ENCODE measurements at places on chromosomes 4 and X. TPM values are rescaled to one million over a fixed set of nuclear protein-coding genes. Genes with fewer than 3 reads are reported as not detected.
A peak's percentile ranks its signal among the peaks of the same experiment; 100 is the strongest.

GABRG1 gene
- total RNA-seq, result not detected

CLGN gene
- 2.1 TPM for total RNA-seq

FGFR3 gene
- total RNA-seq, result 34.3 TPM

FRG2 gene
- total RNA-seq, result not detected

DNA sequence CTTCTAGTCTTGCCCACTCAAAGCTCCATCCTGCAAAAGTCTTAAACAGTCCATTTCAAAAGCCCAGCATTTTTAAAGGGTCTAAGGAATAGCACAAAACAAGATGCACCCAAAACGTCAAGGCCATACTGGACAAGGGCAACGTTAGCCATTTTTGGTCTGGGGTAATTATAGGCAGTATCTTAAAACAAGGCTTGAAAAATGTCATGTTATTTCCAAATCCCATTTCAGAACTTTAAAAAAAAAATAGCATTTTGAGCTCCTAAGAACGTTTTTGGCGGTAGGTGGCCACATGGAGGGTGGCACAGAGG, 584 bp upstream of the TMEM165 start:
- peaks cover 44% of the 10 kb centered on the region for H3K36me3 ChIP-seq
- DNase-seq, result no peak
- peak overlapping the region; percentile 79 for H3K27ac ChIP-seq
- H3K4me1 ChIP-seq, result peaks cover 23% of the 10 kb centered on the region
- peak overlapping the region; percentile 81 for H3K4me3 ChIP-seq

DNA sequence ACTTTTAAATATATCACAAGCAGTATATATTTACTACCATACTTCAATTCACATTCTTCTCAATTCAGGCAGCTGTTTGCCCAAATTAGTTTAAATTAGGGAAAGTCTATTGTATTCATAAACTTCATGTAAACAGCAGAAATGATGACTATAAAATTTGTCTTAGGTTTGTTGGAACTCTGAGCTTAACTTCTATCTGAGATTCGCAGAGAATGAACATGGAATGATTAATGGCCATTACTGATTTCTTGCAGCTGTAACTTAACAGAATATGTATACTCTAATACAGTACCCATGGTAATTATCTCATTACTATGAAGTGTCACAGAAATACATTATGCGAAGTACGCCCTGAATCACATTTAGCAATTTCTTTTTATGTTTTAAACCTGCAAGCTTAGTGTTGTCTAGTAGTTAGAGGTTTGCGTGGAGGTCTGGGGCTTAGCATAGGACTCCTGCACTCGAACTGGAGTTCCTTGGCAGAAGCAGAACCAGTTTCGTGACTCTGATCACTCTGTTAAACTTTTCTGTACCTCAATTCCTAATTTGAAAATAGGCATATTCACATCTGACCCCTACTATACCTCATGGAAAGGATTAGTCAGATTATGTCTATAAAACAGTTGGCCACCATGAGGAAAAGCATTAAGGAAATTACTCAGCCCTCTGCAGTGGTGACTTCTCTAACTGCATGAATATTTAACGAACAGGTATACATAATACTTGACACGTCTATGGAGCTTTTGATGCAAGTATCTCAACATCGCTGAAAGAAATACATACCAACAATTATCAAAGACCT, 243.2 kb downstream of the MGST2 start:
- H3K27ac ChIP-seq, result no peak overlapping the region
- H3K27me3 ChIP-seq, result no peaks in the 10 kb centered on the region
- no peaks in the 10 kb centered on the region for H3K36me3 ChIP-seq
- H3K4me1 ChIP-seq, result no peaks in the 10 kb centered on the region

- H3K4me3 ChIP-seq, result no peak overlapping the region
- H3K27ac ChIP-seq, result no peak overlapping the region
- H3K36me3 ChIP-seq, result no peaks in the 10 kb centered on the region
- no peaks in the 10 kb centered on the region for H3K4me1 ChIP-seq
- no peaks in the 10 kb centered on the region for H3K27me3 ChIP-seq
- DNase-seq, result no peak
Measured at GRCh38 chr4:188839704-188840103, 700.5 kb downstream of the TRIML1 start.

DNA sequence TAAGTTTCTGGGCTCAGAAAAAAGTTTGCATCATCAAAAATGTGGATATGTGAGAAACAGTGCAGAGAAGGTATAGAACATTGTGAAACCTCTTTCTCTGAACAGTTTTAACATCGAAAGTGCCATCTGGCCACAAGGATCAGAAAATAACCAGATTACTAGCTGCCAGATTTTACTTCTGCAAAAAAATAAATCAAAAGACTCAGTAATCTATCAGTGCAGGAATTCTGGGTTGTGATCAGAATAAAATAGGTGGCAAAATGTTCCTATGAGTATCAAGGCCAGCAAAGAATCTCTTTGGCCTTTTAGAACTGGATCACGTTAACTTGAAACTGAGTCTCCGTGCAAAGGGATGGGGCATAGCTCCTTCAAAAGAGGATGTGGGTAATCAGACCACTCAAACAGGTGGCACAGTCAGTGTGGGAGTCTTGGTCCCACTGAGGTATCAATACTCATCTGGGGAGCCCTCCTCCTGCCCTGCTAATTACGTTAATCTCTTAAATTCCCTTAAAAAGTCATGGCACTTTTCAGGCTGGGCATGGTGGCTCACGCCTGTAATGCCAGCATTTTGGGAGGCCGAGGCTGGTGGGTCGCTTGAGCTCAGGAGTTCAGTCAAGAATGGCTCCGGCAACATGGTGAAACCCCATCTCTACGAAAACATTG, 26.7 kb upstream of the RBM47 start:
- H3K27ac ChIP-seq, result no peak overlapping the region
- H3K36me3 ChIP-seq, result no peaks in the 10 kb centered on the region
- H3K4me1 ChIP-seq, result no peaks in the 10 kb centered on the region
- DNase-seq, result no peak
- H3K4me3 ChIP-seq, result no peak overlapping the region

GRCh38 chrX:39890807-39891206, 207.0 kb downstream of the BCOR start:
- no peak for DNase-seq
- no peak overlapping the region for H3K4me3 ChIP-seq
- H3K27me3 ChIP-seq, result peaks cover 26% of the 10 kb centered on the region
- H3K27ac ChIP-seq, result no peak overlapping the region

DNA sequence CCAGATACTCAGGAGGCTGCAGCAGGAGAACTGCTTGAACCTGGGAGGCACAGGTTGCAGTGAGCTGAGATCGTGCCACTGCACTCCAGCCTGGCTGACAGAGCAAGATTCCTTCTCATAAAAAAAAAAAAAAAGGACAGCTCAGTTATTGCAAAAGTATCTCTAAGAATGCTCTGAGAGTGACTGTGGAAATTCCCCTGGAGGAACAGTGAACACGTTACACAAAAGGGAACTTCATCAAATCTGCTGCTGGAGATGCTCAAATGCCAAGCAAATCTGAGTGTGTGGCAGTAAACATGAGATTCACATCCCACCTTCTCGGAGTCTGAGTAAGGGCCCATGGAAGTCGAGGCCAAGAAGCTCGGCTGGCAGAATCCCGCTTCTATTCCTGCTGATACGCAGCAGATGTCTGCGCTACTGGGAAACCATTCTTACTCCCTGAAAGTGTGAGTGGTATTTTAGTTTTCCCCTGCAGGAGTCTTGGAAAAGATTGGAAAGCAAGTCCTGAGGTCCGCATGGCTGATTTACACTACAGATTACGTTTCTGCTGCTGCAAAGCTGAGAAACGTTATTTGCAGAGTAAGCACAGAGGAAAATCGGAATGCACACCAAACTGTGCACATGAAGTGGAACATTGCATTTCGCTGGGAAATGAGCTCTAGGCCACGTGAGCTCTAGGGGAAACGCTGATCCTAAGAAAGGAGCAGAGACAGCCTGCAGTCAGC, 162.9 kb downstream of the NSUN7 start:
- no peaks in the 10 kb centered on the region for H3K27me3 ChIP-seq
- no peak overlapping the region for H3K4me3 ChIP-seq
- H3K36me3 ChIP-seq, result peaks cover 10% of the 10 kb centered on the region
- peaks cover 19% of the 10 kb centered on the region for H3K4me1 ChIP-seq
- no peak for DNase-seq

DNA sequence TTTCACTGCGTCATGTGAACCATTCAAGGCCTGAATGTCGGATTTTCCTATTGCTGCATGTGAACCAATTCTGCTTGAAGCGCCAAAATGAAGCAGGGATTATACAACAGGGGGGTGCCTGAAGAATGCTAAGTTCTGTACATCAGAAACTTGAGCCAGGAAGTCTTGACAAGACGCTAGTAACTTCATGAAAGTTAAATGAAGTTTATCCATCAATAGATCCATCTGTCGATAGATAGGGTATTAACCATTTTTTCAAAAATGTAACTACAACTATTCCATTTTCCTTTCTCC, 590 bp upstream of the NAF1 start:
- H3K4me3 ChIP-seq, result peak overlapping the region; percentile 85
- H3K36me3 ChIP-seq, result peaks cover 26% of the 10 kb centered on the region
- no peak overlapping the region for H3K27ac ChIP-seq
- DNase-seq, result no peak
- H3K27me3 ChIP-seq, result no peaks in the 10 kb centered on the region
- peaks cover 12% of the 10 kb centered on the region for H3K4me1 ChIP-seq

- H3K36me3 ChIP-seq, result peaks cover 8% of the 10 kb centered on the region
- H3K4me1 ChIP-seq, result peaks cover 14% of the 10 kb centered on the region
- DNase-seq, result no peak
- H3K27me3 ChIP-seq, result no peaks in the 10 kb centered on the region
Measured at GRCh38 chr4:7918981-7919380, 20.7 kb downstream of the AFAP1 start.

DNA sequence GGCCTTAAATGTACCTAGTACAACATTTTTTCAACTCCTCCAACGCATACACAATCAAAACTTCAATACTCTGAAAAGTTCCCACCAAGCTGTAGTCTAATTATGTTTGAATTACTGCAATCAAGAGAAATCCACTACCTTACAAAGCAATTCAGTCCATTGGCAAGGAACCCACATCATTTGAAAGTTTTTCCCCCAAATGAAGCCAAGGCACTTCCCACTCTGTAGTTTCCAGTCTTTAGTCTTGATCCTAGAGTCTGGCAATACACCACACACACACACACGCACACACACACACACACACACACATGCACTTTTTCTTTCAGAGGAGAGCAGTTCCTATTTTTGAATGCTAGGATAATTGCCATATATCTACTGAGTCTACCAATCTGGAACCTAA, 79.6 kb downstream of the ANTXR2 start:
- no peak overlapping the region for H3K4me3 ChIP-seq
- H3K4me1 ChIP-seq, result no peaks in the 10 kb centered on the region
- DNase-seq, result no peak
- H3K27me3 ChIP-seq, result no peaks in the 10 kb centered on the region
- H3K27ac ChIP-seq, result no peak overlapping the region
- no peaks in the 10 kb centered on the region for H3K36me3 ChIP-seq

- no peaks in the 10 kb centered on the region for H3K27me3 ChIP-seq
- no peak overlapping the region for H3K27ac ChIP-seq
- H3K4me1 ChIP-seq, result no peaks in the 10 kb centered on the region
- DNase-seq, result no peak
- H3K36me3 ChIP-seq, result no peaks in the 10 kb centered on the region
Measured at GRCh38 chr4:57308301-57308700, 198.1 kb upstream of the IGFBP7 start.

DNA sequence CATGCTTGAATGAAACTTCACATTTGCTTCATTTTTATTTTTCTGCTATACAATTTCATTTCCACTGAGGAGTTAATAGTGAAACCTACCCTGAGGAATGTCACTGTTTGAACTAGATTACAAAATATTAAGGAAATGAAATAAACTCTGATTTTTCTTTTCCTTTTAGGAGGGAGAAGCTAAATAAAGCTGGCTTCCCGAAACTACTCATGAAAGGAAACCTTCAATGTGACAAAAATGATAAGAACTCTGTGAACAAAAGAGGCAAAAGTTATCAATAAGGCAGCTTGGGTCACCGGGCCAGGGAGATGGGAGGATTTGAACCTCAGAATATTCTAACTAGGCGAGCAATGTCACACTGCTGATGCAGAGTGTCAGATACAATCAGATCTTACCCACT, 185.2 kb downstream of the APBB2 start:
- H3K27ac ChIP-seq, result peak overlapping the region; percentile 39

- H3K27ac ChIP-seq, result peak overlapping the region; percentile 63
- H3K36me3 ChIP-seq, result peaks cover 92% of the 10 kb centered on the region
- H3K4me1 ChIP-seq, result peaks cover 22% of the 10 kb centered on the region
- H3K27me3 ChIP-seq, result no peaks in the 10 kb centered on the region
- peak overlapping the region; percentile 89 for H3K4me3 ChIP-seq
Measured at GRCh38 chrX:45765767-45766166, 565.1 kb upstream of the DIPK2B start.

- H3K4me1 ChIP-seq, result no peaks in the 10 kb centered on the region
- H3K4me3 ChIP-seq, result no peak overlapping the region
- H3K27me3 ChIP-seq, result no peaks in the 10 kb centered on the region
- H3K36me3 ChIP-seq, result no peaks in the 10 kb centered on the region
- no peak for DNase-seq
Measured at GRCh38 chr4:169428376-169428775, 157.6 kb upstream of the SH3RF1 start.

GRCh38 chrX:1389993-1390285, 2.0 kb downstream of the SLC25A6 start:
- no peaks in the 10 kb centered on the region for H3K27me3 ChIP-seq
- no peak overlapping the region for H3K27ac ChIP-seq
- H3K36me3 ChIP-seq, result peaks cover 83% of the 10 kb centered on the region
- DNase-seq, result no peak
- H3K4me1 ChIP-seq, result peaks cover 17% of the 10 kb centered on the region

DNA sequence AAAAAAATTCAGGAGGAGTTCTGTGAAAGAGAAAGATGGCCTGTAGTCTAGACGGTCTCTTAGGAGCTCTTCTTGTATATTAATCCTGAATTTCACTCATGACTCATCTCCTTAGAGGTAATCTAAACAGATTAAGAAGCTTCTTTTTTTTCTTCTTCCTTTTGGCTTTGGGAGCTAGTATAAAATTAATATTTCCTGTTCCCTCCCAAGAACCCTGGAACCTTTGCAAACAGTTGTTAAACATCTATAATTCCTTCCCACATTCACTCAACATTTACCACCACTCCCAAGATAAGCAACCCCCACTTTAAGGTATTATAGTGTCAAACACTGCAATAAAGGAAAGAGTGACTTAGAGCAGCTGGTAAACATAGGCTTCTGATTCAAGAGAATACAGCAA, 146.4 kb upstream of the EDNRA start:
- no peaks in the 10 kb centered on the region for H3K4me1 ChIP-seq
- no peaks in the 10 kb centered on the region for H3K27me3 ChIP-seq
- no peak overlapping the region for H3K27ac ChIP-seq

DNA sequence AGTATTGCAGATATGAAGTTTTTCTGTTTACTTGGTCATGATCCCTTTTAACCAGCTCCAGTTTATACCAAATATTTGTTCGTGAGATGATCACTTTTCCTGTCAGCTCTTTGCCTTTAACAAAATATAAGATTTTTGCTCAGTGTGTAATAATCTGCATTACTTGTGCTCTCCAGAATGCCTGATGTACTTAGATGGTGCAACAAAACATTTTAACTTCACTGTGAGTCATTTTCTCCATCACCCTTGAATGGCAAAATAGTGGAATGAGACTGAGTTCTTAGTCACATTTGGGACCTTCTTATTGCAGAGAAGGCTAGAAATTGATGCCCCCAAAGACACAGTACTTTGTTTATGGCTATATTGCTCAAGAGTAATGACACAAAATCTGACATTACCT, 252.0 kb downstream of the FRMPD4 start:
- peaks cover 39% of the 10 kb centered on the region for H3K27me3 ChIP-seq
- no peaks in the 10 kb centered on the region for H3K4me1 ChIP-seq
- no peak for DNase-seq
- no peak overlapping the region for H3K27ac ChIP-seq
- H3K36me3 ChIP-seq, result no peaks in the 10 kb centered on the region

- H3K27ac ChIP-seq, result no peak overlapping the region
- no peaks in the 10 kb centered on the region for H3K27me3 ChIP-seq
- H3K36me3 ChIP-seq, result no peaks in the 10 kb centered on the region
- DNase-seq, result no peak
- H3K4me1 ChIP-seq, result no peaks in the 10 kb centered on the region
Measured at GRCh38 chrX:2183193-2183725, 317.5 kb downstream of the DHRSX start.

All from Calu3 (cell line).